Activated naive CD8-positive, alpha-beta T cell treated with anti-CD3 and anti-CD28 coated beads, Interleukin-2, amount 50 U/mL, for 16 hours (primary cell): ENCODE measurements at places on chromosomes 4 and X.

- DNase-seq, result no peak
These were observed 215.5 kb downstream of the APBB2 start for GRCh38 chr4:40998675-40999358.

DNA sequence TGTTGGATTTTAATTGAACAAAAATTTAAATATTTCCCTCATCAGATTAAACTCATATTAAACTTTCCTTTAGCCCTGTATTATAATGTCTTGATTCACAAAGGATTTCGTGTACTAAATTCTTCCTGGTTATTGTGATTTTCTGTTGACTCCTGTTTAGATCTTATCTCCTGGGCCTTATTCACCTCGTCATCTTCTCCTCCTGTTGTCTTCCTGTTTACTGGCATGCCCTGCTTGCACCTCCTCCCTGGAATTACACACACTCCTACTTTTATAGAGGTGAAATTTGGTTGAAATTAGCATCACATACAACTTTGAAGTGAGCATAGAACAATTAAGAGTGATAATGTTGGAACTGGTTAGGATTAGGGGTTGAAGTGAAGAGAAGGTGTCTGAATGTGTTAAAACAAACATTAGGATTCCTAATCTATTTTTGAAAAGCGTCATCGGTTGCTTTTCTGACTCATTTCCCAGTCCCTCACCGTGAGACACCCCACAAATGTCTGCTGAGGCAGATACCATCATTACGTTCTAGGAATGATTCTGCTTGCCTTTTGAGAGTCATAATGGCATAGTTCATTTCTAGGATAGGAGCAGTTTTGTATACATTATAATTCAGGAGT lies 32.5 kb downstream of the TLL1 start:
- DNase-seq, result no peak

DNA sequence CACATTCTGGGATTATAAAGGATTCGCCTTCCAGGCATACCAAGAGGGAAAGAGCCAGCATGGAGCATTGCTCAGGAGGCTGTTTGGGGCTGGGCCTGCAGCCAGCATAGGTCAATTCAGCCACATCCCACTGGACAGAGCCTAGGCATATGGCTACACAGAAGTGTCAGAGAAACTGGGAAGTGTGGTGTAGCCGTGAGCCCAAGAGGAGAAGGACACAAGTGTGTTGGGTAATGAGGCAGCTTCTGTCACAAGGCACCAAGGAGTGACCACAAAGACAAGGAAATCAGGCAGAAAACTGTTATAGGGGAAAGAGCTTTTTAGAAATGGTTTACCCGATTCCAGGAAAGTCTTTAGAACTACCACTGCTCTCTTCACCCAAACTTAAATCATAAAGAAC lies 178.6 kb upstream of the TBL1X start:
- DNase-seq, result no peak

GRCh38 chrX:8044947-8045346 lies 117.7 kb upstream of the PNPLA4 start:
- DNase-seq, result no peak

- DNase-seq, result no peak
These were observed 10.5 kb downstream of the GPR82 start for GRCh38 chrX:41734530-41734929.
